ENCODE measurements at places on chromosomes 11 and 22.

- no peak for DNase-seq
Observed at GRCh38 chr11:57663975-57664374, 3.9 kb upstream of the ZDHHC5 start.

- no peak for DNase-seq
Observed at GRCh38 chr11:129852125-129852740, 36.6 kb downstream of the TMEM45B start.

GRCh38 chr11:48013269-48013901, 33.0 kb downstream of the PTPRJ start:
- DNase-seq: peak; percentile 57

DNA sequence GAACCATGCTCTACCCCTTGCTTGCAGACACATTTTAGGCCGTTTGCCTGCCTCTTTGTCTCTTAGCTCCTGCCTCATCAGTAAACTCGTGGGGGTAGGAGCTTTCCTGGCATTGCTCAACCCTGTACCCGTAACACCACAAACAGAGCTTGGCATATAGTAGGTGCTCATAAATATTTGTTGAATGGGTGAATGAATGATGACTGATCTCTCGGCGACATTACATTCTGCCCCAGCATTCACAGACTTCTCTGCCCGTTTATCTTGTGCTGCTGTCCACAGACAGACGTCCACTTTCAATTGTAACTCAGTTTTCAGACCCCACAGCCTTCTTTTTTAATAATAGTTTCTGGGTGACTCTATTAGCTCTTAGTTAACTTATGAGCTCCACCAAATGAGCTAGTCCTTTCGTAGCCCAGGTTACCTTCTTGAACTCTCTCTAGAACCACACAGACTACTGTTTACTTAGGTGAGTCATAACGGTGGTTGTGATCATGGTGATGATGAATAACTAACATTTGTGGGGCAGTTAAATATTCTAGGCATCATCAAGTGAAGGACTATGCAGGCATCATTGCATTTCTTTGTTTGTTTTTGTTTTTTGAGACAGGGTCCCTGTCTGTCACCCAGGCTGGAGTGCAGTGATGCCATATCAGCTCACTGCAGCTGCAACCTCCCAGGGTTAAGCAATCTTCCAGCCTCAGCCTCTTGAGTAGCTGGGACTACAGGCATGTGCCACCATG, 188.4 kb downstream of the ADAMTS15 start:
- DNase-seq: no peak

DNA sequence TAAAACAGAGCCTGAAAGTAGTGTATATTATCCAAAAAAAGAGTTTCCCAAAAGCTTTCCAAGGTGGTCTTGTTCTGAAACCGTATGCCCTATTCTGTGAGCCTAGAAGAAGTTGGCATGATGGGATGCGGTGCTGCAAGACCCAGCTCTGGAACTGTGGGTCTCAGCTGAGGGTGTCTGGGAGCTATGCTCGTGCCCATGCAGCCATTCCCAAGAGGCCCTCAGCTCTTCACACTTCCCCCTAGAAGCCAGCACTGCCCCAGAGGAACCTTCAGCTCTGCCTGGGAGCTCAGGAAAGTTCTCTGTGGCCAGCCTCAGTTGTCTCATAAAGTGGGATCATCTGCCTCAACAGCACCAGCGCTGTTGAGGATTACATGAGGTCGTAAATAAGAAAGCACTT, 6.4 kb upstream of the SYT12 start:
- no peak for DNase-seq

Measured in T-helper 22 cell (primary cell).